ENCODE measurements at places on chromosomes 1 and 21. TPM values are rescaled to one million over a fixed set of nuclear protein-coding genes. Genes with fewer than 3 reads are reported as not detected.

TRNP1 gene
- not detected for total RNA-seq

SETD4 gene
- 17.1 TPM for total RNA-seq

DNA sequence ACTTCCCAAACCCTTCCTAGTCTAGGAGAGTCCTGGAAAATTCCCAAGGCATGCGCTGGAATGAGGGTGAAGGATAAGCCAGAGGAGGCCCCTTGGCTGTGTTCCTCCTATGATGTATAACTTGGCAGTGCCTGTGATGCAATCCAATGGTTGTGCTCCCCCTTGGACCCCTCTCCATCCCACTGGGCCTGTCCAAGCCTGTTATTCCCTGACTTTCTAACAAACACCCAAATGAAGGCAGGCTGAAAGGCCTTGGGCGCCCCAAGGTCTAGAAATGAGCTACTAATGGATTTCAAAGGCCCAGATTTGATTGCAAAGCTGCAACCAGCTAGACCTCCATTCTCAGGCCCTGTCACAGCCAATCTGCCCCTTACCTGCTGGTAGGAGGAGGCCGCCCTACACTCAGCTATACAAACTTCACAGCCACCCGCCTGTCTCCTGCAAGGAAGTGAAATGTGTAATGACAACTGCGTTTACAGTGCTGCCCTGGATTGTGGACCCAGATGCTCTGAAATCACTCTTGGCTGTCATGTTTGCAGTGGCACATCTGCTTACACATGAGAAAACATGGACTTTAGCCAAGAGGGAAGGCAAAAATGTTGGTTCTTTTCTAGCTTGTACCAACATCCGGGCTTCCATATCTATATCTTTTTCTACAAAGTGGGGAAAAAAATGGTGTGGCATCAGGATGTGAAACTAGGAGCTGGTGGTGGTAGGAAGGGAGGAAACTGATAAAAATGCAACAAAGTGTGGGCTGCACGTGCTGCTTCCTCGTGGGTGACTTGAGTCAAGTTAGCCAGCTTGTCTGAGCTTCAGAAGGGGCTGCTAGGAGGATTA lies 130.4 kb downstream of the TRABD2B start:
- DNase-seq = no peak

ADCY10 gene
- 0.66 TPM for total RNA-seq

DNA sequence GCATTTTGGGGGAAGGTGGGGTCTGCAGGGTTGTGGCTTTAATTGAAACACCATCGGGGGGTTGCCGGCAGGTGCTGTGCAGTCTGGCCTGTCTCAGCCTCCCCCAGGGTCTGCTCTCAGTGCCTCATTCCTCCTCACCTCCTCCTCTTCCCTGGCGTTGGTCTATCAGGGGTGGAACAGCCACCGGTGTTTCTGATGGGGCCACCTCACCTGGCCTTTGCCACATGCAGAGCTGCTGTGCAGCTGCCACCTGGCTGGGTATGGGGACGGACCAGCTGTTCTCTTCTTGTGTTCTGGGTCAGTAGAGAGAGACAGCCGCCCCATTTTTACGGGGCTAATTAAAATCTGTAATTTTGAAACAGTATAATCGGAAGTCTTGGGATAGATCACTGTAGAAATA lies 53.9 kb downstream of the SPSB1 start:
- DNase-seq = no peak

GRCh38 chr1:168089979-168090337 lies 46.8 kb downstream of the GPR161 start:
- DNase-seq = no peak

NBPF1 gene
- total RNA-seq = 21.5 TPM

GRCh38 chr1:47650611-47651010 lies 212.8 kb downstream of the FOXD2 start:
- no peak for DNase-seq

KCNJ15 gene
- 0.54 TPM for total RNA-seq

GRCh38 chr1:73953186-73953585 lies 244.8 kb downstream of the LRRIQ3 start:
- no peak for DNase-seq

DNA sequence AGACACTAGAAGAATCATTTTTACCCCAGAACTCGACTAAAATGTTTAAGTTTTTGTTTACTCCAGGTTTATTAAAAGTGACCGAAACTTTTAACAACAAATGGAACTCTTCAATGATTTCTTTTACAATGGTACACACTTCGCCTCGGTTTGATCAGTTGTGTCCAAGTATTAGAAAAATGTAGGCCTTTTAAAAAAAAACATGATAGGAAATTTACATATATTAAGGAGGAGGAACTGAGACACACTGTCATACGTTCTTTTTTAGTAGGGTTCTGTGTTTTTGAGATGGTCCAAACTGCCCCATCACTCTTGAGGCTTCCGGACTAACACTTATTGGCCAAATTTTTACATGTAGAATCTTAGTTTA lies 1.3 kb downstream of the PRDM2 start:
- no peak for DNase-seq

- no peak for DNase-seq
Observed at GRCh38 chr1:12231276-12231595, 1.4 kb downstream of the VPS13D start.

DNA sequence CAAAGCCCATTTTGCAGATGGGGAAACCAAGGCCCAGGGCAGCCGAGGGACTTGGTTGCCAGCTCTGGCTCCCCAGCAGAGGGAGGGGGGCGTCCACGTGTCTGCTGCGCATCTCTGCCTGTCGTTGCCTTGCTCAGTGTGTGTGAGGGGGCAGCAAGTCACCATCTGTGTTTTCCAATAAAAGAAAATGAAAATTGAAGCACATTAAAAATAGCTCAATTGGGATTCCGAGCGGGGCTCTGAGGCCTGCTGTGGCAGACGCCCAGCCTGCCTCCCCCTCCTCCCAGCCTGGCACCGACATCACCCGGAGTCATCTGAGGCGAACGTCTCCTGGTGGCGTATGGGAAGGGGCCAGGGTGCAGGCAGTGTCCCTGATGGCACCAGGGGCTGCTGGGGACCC lies 51.2 kb downstream of the EPHB2 start:
- no peak for DNase-seq

ECE1 gene
- 63.3 TPM for total RNA-seq

DNA sequence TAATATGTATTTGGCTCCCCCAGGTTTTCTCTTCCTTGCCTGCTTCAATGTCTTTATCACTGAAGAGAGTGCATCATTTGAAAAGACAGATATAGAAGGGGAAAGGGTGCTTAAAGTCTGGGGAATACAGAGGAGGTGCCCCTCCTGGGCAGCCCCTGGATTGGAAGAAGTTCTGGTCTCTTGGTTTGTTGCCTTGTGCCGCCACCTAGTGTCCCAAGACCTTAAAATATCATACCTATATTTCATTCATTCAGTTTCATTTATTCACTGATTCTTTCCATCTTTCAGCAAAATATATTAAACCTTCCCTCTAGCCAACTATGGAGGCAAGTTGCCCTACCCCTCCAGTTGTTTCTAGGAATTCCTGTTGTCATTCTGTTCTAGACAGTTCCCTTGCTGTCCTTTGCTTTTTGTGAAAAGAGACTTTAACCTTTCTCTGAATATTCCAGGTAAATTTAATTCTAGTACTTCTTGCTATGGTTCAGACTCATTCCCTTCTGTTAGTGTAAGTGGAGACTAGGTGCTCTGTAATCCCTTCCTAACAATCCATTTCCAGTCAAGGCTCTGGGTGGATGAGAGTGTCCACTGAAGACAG lies 56.1 kb downstream of the MEF2D start:
- DNase-seq = no peak

SPRR2B gene
- not detected for total RNA-seq

- no peak for DNase-seq
Observed at GRCh38 chr1:207140536-207140935, 36.5 kb downstream of the C4BPA start.

DNA sequence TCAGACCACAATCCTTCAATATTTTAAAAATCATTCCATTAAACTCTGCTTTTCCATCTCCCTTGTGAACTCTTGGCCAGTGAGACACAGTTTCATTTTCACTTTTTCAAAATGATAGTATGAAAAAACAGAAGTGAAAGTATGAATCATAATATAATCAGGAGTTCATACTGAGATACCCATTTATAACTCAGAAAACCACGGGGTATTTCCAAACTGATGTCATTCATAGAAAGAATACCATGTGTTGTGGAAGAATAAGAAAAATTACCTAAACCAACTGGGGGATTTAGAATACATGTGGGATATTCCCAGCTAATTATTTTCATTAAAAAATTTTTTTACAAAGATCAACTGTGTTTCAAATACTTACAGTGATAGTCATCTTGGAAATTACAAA lies 149.9 kb downstream of the MRPL39 start:
- DNase-seq = no peak

DNA sequence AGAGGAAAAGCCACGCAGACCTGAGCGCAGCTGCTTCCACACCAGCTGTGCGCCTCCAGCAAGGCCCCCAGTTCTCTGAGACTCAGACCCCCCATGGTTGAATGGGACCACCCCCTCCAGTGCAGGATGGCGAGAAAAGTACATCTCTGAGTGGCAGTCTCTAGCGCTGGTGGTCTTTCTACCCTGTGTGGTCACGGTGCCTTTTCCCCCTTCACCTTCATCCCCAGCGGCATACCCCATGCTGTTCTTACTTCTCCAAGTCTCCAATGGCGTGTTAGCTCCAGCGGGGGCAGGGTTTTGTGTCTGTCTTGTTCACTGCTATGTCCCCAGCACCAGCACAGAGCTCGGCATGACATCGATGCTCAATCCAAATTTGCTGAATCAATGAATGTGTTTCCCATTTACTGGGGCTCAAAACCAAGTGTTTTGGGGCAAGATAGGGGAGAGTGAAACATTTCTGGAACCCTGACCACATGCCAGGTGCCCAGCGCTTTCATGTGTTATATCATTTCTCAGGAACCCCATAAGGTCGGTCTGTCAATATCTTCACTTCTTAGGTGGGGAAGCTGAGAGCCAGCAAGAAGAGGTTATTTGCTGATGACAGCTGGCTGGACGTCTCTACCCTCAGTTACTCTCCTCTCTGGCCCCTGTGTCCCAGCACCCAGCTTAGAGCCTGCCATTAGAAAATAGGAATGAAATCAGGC lies 959 bp upstream of the SDC3 start:
- DNase-seq = no peak

DNA sequence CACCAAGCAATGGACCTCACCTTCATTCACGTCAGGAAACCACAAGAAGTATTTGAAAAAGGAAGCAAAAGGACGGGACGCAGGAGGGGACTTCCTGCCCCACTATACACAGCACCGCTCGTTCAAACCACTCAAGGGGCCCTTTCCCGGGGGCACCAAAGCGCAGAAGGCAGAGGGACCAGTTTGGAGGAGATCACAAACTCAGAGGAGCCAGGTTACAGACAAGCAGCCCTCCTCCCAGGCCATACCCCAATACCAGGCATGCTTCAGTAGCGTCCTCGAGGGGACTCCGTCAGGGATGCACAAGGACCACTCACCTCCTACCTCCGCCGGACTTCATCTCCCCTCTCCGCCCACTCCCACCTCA lies 685 bp downstream of the CRTC2 start:
- DNase-seq = no peak

GSTM3 gene
- total RNA-seq = 3.4 TPM

DNA sequence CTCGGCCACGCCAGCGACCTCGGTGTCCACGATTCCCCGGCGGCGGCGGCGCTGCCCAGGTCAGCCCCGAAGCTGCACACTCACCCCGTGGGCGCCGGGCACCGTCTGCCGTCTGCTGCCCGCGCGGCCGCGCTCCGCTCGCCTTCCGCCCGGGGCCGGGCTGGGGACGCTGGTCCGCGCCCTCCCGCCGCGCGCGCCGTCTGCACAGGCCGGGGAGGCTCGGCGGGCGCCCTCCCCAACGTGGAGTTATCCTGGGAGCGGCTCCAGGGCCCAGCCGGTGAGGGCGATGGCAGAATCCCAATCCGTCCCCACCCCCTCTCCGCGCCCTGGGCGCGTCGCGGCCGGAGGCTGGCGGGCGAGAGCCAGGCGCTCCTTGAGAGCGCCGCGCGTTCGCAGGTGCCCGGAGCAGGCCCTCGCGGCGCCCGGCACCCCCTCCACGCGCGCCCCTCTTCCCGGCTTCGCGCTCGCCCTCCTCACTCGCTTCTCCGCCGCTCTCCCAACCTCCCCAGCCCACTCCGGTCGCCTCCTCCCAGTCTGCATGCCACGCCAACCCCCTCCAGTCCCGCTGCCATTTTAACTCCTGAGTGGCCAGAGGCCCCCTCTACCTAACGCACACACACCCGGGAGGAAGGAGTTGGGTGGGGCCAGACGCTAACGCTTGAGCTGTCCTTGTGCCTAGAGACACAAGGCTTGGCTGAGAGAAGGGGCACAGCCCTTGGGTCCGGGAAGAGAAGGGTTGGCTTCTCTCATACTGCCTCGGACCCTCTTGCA lies at the start of gene LRRN2:
TSS of gene LRRN2 (minus strand) at position 503 of the 771 bp plus-strand sequence. CDS start 65,746 bp downstream, outside the sequence.
- DNase-seq = no peak

DNA sequence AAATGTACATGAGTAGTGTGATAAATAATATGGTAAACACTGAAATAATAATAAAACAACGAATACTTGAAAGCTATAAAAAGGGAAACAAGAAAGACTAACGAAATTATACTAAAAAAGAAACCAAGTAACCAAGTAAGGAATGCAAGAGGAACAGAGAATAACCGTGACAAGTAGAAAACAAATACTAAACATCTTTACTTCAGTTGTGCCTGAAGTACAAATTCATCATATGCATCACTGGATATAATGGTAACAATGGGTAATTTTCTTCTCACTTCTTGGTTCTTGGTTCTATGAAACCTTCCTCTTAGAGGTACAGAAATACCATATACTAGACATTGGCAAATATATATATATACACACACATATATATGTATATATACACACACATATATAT lies 1093.6 kb upstream of the B3GALT2 start:
- no peak for DNase-seq

MPL gene
- not detected for total RNA-seq

DNA sequence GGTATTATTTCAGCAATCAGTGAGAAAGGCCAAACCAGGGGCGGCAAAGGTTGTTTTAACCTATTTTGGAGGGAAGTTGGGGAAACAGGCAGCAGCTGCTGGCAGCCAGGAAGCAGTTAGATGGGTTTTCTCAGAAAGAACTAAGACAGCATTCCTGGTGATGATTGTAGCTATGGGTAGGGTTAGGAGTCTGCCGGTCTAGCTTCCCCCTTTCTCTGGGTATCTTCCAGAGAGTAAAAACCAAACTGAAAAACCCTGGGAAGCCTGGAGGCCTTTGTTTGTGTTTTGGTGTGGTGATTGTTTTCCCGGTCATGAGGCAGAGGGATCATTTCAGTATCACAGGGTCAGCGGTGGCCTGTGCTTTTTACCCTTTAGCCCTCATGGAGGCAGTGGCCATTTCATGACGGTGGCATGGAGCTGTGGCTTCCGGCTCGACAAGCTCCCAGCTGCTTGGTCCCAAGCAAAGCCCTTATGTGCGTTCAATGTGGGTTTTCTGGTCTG lies 19.5 kb upstream of the TNFRSF1B start:
- no peak for DNase-seq

- DNase-seq = no peak
Observed at GRCh38 chr21:33698087-33698860, 56.0 kb downstream of the ITSN1 start.
